ENCODE measurements at places on chromosomes 16 and 17.

GRCh38 chr16:2985893-2986355 is 5.7 kb upstream of the PKMYT1 start:
- no peak for DNase-seq

DNA sequence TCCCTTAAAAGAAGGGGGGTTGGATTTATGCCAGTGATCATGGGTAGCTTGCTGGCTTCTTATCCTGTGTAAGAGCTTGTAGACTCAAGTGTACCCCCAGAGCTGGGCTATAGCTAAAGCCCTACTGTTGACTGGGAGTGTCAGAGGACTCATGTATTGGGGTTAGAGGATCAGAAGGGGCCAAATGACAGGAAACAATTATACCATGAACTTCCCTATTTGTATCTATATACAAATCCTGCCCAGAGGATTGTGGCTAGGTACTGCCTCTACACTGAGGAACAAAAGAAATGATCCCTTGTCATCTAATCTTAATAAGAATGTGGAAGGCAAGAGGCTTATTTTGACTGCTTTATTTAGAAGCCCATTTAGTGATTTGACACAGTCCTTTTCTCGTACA is 14.3 kb downstream of the ZP2 start:
- no peak for DNase-seq

DNA sequence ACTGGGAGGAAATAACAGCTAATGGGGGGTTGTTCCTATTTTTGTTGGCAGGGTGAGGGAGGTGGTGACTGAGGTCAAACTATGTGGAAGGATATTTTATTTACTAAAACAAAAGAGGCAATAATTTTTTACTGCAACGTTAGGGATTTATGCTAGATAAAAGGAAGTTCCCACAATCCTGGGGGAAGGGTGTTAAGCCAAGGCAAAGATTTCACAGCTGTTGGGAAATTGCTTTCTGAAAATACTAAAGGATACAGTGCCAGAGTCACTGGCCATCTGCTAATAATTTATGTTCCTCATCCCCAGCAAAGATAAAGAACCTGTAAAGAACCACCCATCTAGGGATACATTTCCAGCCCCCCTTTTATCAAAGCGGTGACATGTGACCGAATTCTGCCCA is 756.0 kb upstream of the RBFOX1 start:
- DNase-seq = no peak

- no peak for DNase-seq
Observed at GRCh38 chr17:70169709-70170597, 621 bp downstream of the KCNJ2 start.

DNA sequence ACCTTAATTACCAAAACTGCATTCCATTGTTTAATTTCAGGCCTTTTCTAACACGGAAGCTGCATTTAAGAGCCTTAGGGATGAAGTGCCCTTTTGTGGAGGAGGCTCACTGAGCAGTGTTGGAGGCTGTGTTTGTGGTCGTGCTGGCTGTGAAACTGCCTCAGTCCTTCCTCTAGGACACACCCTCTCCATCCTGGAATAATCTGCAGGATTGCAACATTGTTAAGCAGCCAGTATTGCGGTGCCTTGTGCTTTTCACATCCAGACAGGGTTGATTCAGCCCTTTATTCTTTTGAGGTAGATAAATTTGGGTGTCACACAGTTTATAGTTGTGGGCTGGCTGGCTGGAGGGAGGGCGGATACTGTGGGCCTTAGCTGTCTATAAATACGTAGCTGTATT is 141.6 kb downstream of the CDRT15L2 start:
- no peak for DNase-seq

GRCh38 chr16:6160871-6161270 is 1063.3 kb upstream of the EEF2KMT start:
- no peak for DNase-seq
